T47D (cell line): ENCODE measurements at places on chromosomes 11 and 22.

DNA sequence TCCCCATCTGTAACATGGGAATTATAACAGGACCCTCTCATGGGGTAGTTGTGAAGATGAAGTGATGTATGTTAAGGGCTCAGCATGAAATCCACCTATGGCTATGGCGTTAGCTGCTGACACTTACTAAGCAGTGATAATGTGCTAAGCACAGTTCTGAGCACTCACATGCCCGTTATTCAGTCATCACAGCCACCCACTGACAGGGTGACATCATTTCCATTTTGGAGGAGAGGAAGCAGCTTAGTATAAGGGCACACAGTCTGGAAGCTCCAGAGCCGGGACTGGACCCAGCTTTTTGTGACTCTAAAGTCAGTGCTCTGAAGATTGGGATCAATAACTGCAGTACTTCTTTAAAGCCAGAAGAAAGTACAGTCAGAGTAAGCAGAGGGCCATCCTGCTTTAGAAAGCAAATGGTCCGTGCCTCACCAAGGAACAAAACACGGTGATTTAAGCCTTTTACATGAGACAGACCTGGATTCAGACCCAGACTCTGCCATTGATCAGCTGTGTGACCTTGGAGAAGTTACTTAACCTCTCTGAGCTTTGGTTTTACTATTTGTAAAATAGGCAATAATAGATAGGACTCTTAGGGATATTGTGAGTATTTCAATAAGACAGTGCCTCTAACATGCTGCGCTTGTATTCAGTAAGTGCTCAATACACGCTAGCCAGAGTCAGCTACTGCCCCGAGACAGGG lies 61.5 kb downstream of the SGSM1 start:
- no peak for DNase-seq

DNA sequence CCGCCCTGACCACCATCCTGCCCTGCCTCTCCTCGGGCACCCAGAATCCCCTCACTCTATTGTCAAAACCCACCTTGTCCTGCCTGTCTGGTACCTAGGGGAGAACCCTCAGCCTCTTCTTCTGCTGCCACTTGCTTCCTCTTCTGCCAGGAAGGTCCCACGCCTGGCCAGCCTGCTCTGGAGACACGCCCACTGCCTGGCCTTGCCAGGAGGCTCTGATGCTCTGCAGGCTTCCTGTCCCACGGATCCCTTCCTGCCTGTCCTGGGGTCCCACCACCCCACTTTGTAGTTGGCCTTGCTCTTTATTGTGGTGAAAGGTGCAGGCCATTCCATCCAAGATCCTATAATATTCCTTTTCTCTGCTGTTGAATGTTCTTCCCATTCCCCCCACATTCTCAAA lies 63.4 kb downstream of the BMAL1 start:
- no peak for DNase-seq

DNA sequence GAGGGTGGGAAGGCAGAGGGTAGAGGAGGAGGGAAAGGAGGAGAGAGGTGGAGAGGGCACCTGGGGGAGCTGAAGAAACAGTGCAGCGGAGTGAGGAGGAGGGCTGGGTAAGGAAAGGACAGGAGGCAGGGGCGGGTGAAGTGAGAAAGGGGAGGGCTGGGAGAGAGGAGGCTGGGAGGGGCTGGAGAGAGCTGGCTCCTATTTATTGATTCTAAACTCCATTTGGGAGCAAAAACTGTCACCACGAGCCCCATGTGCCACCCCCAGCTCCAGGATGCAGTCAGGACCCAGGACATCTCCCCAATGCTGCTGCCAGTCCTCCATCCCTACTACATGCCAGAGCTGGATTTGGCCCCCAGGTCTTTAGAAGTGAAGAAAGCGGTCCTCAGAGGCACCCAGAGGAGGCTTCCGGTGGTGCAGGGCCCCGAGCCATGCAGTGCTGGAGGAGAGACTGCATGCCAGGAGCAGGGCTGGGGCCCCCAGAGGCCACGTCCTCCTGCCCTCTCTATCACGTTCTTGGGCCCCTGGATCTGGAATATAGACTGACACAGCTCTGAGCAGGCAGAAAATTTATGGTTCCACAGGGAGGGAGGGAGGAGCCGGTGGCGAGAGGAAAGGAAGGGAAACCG lies 53.7 kb downstream of the SLC22A12 start:
- peak; percentile 24 for DNase-seq

DNA sequence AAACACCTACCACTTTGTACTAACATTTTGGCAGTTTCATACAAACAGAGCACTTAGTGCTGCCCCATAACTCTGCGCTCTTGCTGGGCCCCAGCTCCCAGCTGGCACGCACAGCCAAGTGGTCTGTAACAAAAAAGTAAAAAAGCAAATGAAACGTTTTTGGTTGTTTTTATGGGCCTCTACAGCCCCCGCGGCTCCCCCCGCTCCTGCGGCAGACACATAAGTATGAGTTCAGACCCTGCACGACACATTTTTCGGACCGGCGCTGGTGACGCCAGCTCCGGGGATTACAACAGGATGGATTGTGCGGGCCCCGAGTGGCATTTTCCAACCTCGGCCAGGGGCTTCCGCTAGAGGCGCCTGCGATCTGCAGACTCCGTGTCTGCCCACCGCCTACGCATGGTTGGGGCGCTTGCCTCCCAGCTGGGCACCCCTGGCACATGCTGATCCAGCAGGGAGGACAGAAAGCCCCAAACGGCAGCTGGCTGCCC lies 418.2 kb downstream of the SOX6 start:
- no peak for DNase-seq

- no peak for DNase-seq
Measured at GRCh38 chr11:81987829-81988472, 745.7 kb downstream of the FAM181B start.

DNA sequence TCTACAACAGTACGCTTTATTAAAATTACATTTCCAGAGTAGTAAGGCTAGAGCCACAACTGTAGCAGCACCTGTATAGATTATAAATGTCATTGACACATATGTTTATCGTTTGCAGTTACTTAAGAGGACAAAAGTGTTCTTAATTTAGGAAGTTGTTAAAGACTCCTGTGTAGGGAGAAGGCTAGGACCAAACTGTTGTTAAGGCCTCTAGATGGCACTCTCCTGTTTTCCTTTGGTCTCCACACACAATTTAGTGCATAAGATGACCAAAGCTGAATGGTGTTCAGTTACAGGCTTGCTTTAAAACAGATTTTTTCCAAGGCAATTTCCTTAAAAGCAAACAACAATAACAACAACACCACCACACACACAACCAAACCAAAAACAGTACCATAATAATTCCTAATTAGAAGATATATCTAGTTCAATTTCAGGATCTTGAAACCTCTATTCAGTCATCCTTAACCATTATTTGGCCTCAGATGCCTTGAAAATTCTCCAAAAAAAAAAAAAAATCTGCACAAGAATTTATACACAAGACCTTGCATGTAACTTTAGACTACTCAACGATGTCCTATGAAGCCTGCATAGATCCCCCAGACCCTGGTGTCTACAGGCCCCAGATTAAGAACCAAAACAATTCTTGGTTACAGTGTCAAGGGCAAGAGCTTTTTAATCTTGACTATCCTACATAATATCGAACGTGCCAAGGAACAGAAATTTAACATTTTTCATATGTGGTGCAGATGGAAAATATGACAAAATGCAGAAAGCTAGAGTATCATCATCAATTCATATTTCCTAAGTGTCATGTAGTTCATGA lies 42.6 kb upstream of the APOA1 start:
- DNase-seq: peak; percentile 54

DNA sequence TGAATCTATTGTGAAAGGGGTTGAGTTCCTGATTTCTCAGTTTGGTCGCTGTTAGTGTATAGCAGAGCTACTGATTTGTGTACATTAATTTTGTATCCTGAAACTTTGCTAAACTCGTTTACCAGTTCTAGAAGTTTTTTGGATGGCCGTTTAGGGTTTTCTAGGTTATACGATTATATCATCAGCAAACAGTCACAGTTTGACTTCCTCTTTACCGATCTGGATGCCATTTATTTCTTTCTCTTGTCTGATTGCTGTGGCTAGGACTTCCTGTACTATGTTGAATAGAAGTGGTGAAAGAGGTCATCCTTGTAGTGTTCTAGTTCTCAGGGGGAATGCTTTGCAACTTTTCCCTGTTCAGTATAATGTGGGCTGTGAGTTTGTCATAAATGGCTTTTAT lies 24.6 kb upstream of the OOSP4B start:
- DNase-seq: no peak

GRCh38 chr11:127971448-127971847 lies 615.9 kb downstream of the ETS1 start:
- DNase-seq: no peak

GRCh38 chr22:49632199-49633009 lies 195.3 kb downstream of the BRD1 start:
- peak; percentile 78 for DNase-seq

DNA sequence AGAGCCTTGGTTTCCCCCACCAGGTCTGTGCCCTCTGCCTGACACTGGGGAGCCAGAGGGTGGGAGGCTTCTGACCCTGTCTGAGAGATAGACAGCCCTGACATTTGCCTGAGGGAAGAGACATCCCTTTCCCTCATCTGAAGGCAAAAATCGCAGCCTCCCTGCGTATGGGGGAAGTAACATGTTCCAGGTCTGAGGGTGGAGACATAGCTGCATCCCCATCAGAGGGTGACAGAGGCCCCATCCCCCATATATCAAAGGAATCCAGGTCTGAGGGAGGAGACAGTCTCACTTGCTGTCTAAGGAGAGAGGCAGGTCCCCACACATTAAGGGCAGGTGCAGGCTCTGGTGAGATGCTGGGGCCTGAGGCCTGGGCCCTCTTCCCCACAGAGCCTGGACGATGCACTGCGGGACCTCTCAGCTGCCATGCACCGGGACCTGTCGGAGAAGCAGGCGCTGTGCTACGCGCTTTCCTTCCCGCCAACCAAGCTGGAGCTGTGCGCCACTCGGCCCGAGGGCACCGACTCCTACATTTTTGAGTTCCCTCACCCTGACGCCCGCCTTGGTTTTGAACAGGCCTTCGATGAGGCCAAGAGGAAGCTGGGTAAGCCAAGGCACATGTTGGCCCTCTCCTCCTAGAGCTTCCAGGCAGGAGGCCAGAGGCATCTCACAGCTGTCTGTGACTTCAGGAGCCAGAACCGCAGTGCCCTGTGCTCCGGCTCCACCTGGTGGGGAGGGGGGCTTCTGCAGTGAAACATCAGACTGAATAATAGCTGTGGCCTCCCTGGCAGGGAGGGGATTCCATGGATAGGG lies 16.1 kb upstream of the RELT start:
- peak; percentile 56 for DNase-seq

GRCh38 chr11:77381729-77382665 lies 80.5 kb upstream of the GDPD4 start:
- no peak for DNase-seq

DNA sequence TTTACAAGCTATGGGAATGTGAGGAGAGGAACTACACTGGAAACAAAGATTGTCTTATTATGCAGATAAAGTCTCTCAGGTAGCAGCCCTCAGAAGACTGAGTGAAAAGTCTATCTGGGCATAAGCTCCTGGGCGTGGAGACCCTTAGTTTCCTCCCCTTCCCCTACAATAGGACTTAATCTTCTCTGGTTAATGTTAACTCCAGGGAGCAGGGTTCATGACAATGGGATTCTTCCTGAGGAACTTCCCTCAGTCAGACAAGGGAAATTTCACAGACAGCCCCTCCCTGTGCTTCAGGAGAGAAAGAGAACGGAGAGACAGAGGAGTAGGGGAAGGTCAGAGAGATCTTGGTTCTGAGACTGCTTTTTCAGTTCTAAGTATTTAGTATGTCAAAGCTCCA lies 1428.6 kb downstream of the LRRC4C start:
- DNase-seq: no peak

DNA sequence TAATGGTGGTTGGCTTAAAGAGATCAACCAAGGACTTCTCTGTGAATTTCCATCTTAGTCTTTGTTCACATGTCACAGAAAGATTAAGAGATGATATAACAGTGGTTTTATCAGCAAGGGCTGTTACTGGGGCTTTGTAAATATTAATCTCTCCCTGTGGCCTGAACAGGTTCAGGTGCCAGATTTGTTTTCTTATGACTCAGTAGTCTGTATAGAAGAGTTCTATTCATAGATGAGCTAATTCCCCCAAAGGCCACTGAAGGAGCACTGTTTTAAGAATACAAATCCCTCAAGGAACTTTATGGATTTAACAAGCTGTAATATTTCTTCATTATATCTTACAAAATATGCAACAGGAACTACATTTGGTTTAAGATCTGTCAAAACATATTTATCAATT lies 50.4 kb downstream of the TCP11L1 start:
- DNase-seq: no peak

GRCh38 chr11:84289381-84289906 lies 1003.3 kb upstream of the CCDC90B start:
- DNase-seq: no peak

- peak; percentile 69 for DNase-seq
Measured at GRCh38 chr11:70471254-70471653, 72.9 kb downstream of the CTTN start.

DNA sequence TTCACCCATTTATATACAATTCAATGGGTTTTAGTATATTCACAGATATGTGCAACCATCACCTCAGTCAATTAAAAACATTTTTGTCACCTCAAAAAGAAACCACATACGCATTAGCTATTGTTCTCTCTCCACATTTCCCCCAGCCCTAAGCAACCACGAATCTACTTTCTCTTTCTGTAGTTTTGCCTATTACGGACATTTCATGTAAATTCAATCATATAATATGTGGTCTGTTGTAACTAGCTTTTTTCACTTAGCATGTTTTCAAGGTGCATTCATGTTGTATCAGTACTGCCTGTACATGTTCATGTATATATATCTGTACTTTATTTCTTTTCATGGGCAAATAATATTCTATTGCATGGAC lies 104.7 kb upstream of the RRM1 start:
- DNase-seq: no peak

DNA sequence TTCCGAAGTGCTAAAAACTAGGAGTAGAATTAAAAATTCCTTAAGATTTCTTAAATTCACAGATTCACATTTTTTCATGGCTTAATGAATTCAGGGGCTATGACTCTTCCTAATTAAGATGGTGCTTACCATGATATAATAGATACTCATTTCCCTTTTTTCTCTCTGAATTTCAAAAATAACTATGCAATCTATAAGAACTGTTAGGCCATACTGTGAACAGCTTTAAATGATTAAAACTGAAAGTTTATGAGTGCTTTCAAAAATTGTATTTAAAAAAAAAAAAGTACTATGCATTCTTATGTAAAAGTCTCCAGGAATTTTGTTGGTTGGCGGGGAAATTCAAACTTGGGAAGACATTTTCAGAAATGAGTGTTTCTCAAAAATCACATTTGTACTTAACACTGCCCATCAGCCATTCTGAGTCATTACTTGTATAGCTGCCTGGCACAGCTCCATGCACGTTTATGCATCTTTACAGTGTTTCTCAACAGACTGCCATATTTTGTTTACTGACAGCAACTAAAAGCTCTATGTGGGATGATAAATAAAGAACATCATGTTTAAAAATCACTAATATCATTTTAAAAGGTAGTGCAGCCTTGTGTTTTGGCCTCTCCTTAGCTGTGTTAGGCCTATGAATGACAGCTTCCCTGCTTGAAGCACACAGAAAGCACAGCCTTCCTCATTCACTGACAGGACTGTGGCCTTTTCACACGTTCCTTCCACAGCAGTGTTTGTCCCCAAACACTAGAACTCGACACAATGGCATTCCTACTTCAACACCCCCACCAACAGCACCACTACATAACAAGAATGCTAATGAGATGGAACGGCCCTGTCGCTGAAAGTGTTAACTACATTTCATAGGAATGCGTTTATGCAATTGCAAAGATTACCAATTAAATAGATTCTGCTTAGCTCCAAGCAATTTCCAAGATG lies 131.4 kb downstream of the DCDC1 start:
- no peak for DNase-seq

GRCh38 chr22:39343259-39344045 lies 6.3 kb upstream of the SYNGR1 start:
- DNase-seq: peak; percentile 87
